Testis (tissue), 5 donors: ENCODE measurements at places on chromosomes 11 and 22. TPM values are rescaled to one million over a fixed set of nuclear protein-coding genes. Genes with fewer than 3 reads are reported as not detected.
A peak's percentile ranks its signal among the peaks of the same experiment; 100 is the strongest.

- DNase-seq, result peak; percentile 41
Measured at GRCh38 chr11:46480909-46481308, 89.3 kb upstream of the CHRM4 start.

Gene CCND1
- total RNA-seq, result 13.7 TPM

Gene MFRP
- not detected for total RNA-seq

DNA sequence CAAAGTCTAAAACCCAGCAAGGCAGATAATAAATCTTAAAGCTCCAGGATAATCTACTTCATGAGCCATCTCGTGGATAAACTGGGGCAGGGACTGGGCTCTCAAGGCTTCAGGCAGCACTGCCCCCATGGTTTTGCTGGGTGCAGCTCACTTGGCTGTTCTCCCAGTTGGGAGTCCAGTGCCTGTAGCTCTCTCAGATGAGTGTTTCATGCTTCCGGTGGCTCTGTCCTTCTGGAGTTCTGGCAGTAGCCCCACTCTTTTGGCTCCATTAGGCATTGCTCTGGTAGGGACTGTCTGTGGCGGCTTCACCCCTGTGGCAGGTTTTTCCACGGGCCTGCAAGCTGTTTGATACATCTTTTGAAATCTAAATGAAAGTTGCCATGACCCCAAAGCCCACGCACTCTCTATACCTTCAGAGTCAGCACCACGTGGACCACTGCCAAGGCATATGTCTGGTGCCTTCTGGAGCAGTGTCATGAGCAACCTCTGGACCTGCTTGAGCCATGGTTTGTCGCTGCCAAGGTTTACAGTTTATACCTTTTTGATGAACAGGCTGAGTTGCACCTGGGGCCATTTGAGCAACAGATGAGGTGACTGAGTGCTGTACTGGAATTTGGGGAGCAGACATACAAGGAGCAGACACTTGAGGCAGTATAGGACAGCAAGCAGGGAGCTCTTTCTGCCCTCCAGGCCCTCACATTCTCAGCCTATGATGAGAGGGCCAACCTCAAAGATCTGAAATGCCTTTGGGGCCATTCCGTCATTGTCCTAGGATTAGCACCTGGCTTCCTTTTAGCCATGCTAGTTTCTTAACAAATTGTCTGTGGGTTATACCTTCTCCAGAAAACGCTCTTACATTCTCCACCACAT, 48.6 kb downstream of the MTNR1B start:
- DNase-seq, result no peak

Gene HTR3A
- 0.39 TPM for total RNA-seq

Gene OR51B2
- total RNA-seq, result not detected

Gene CCDC116
- total RNA-seq, result 16.0 TPM

Gene POU2AF2
- 5.2 TPM for total RNA-seq

DNA sequence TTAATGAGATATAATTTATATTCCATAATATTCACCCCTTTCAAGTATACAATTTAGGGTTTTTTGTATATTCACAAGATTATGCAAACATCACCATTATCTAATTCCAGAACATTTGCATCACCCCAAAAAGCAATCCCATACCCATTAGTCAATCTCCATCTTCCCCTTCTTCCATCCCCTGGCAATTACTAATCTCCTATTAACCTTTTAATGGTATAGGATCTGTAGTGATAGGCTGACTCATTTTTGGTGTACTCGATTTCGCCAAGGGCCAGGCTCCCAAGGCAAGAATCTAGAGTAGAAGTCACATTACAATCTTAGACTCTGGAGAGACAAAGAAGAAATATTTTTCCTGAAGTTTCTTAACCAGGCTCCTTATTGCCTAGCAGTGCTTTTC, 113.4 kb downstream of the GAB2 start:
- no peak for DNase-seq

Gene UBXN1
- total RNA-seq, result 173 TPM

Gene TRIM49
- 0.71 TPM for total RNA-seq

- DNase-seq, result no peak
Measured at GRCh38 chr11:11668274-11668673, 46.5 kb upstream of the GALNT18 start.

Gene SLC6A5
- 1.9 TPM for total RNA-seq

GRCh38 chr11:29361369-29361768, 655.5 kb downstream of the KCNA4 start:
- DNase-seq, result no peak

Gene MLC1
- total RNA-seq, result 1.5 TPM

Gene C11orf21
- total RNA-seq, result 0.12 TPM

- peak; percentile 17 for DNase-seq
Measured at GRCh38 chr11:34262531-34263081, 95.2 kb downstream of the ABTB2 start.

Gene PPP6R3
- total RNA-seq, result 188 TPM

- no peak for DNase-seq
Measured at GRCh38 chr22:35152316-35152715, 86.4 kb downstream of the ISX start.

Gene DSCAML1
- total RNA-seq, result 6.1 TPM

DNA sequence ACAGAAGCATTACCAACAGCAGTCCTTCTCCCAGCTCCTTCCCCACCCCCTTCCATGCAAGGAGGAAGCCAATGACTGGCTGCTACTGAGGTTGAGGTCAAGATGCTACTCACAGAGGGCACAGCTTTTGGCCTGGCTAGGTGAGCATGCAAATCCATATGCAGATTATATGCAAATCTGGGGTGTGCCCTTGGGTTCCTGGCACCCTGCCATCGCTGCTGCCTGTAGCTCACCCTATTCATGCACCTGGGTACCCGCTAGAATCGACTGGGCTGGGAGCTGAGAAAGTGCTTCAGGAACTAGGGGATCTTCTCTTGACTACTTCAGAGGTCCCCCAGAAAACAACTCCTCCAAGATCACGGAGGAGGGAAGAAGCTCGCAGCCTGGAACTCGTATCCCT, 4.0 kb downstream of the DSCAML1 start:
- no peak for DNase-seq

- DNase-seq, result no peak
Measured at GRCh38 chr11:17673951-17674350, 45.4 kb upstream of the MYOD1 start.

Gene ADM2
- total RNA-seq, result 1.9 TPM

DNA sequence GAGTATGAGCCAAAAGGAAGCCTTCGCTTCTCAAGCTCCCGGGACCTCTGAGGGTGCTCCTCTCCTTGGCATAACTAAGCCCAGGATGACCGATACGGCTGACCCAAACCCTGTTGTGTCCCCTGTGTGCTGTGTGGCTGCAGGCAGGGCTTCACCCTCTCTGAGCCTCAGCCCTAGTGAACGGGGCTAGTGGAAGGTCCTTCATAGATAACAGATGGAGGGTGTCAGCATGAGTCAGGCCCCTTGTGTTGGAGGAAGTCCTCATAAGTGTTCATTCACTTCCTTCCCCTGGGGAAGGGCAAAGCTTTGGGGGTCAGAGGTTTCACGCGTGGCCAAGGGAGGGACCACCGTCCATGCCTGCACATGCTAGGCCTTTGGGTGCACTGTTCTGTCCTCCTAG, 21.5 kb downstream of the SHISAL1 start:
- no peak for DNase-seq

DNA sequence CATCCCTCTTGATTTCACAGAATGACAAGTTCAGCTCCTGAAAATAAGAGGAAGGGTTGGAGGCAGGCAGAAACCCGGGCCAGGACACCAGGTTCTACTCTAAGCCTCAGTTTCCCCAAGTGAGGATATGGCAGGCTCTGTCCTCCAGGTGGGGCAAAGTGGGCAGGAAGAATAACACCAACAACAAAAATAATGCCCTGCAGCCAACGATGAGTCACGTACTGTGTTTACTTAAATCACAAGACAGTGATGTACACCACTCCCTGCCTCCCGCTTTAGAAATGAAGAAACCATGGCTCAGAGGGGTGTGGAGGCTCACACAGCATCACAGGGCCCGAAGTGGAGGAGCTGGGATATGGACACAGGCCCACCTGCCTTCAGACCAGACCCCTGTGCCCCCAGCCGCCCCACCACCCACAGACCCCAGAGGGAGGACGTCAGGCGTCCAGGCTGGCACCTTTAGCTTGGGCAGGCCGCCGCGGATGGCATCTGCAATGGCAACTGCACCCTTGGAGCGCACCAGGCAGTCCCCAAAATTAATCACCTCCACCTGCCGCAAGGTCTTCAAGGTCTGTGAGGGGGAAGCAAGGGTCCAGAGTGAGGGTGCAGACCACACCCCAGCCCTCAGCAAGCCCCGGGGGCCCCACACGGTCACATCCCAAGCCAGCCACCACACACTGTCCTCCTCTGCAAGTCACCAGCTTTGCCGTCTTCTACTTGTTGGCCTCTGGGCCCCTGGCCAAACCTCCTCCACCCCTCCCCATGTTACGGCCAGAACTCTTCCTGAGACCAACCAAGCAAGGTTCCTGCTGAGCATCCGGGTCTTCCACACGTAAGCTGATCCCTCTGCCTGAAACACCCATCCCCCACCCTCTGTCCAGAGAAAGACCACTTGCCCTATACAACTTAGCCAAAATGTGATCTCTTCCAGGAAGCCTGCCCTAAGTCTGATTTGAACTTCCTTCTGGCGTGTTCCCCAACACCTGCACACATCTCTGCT, 15.8 kb upstream of the CHADL start:
- DNase-seq, result no peak

DNA sequence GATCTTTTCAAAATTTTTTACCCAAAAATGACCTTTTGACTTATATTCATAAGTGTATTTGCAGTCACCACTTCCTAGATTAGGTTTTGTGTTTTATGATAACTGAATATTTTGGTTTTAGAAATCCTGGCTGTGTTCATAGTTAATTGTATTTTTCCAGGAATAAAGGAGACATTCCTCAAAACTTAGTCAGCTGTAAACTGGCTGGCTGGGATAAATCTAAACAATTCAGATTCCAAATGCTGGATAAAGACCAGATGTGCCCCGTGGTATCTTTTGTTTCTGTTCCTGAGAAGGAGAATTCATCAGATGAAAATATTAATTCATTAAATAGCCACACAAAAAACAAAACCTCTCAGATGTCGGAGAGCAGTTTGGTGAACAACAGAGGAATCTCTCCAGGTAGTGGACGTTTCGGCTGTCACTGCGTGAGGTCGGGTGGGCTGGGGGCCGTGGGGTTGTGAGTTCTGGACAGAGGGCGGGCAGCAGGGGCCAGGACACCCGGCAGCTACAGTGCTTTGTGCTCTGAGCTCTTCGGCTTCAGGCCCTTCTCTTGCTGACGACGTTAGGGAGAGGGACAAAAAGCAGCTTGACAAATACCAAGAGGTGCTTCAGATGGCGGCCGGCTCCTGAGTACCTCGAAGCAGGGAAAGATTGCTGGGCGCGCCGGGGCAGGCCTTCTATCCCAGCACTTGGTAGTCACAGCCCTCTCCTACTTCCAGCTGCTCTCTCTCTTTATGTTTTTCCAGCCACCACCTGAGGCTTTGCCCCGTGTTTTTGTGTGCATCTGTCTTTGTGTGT, 24.6 kb downstream of the MOV10L1 start:
- DNase-seq, result no peak

- no peak for DNase-seq
Measured at GRCh38 chr11:67268081-67268961, 2.0 kb downstream of the GRK2 start.

DNA sequence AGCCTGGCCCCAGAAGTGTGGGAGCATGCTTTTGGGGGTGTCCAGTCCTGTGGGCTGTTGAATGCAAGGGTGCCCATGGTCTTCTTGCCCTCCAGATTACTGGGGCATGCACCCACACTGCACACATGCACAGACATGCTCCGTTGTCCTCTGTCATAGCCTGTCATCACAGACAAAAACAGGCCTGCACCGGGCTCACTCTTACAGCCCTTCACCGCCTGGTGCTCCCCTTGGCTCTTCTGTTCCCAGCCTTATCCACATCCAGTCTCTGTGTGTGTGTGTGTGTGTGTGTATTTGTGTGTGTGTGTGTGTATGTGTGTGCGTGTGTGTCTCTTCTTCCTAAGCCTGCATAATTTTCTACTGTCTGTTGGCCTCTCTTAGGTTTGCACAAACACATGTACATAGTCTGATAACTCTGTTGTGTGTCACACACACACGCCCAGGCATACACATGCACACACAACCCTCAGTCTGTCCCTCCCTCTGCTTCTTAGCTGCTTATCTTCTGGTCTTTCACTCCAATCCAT, 23.4 kb upstream of the NECTIN1 start:
- DNase-seq, result no peak

Gene C11orf91
- total RNA-seq, result 0.81 TPM

- DNase-seq, result peak; percentile 65
Measured at GRCh38 chr22:32699001-32699582, 102.4 kb upstream of the TIMP3 start.

GRCh38 chr11:94658888-94659287, 91.7 kb downstream of the PIWIL4 start:
- DNase-seq, result no peak

DNA sequence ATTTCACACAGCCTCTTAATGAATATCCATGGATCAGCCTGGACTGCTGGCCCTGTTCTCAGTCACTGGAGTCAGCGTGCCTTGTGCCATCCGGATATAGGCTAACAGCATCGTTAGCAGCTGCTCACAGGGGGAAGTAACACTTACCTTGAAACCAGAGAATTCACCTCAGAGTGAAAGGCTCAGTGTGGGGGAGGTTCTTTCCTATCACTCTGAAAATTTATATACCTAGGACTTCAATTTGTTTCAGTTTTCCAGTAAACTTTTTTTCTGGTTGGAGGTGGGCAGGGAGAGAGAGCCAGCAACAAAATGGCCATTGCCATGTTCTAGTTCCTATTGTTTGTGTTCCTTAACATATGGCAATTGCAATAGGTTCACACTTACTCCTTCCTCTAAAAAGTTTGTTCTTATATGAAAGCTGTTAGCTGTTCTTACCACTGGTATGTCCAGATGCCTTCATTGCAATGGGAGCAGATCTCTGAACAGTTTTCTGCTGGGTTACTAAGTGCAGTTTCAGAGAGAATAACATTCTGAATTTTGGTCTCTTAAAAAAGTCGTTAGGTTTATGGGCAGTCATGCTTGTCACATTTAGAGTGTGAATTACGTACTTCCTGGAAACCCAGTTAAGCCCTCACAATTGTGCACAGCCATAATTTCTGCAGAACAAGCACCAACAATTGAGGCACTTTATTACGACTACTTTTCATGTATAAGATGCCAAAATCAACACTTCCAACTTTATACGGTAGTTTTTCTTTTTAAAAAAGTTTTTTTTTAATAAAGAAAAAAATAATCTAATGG, 247.6 kb downstream of the CADM1 start:
- no peak for DNase-seq

DNA sequence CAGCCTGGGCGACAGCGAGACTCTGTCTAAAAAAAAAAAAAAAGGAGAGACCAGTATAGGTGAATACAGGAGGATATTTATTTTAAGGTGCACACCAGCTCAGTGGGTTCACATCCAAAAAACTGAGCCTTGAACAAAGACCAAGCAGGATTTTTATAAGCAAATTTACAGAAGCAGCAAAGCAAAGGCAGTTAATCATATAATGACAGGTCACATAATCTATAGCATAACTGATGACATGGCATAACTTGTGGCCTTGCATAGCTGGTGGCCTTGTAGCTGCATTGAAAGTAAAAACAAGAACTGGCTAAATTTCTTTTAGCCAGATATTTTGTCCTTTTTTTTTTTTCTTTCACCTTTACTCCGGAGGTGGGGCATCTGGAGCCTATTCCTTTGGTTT, 2.7 kb upstream of the PLAAT3 start:
- no peak for DNase-seq

GRCh38 chr22:41341990-41342389, 39.8 kb upstream of the TEF start:
- DNase-seq, result no peak
